Esophagus squamous epithelium (tissue), 5 donors: ENCODE measurements at places on chromosomes 5 and 9.

GRCh38 chr9:22124263-22125011 lies 115.3 kb upstream of the CDKN2B start:
- DNase-seq, result no peak

- no peak for DNase-seq
Measured at GRCh38 chr5:139710319-139711066, 62.3 kb downstream of the CXXC5 start.

GRCh38 chr9:127341152-127341551 lies 55.8 kb upstream of the SLC2A8 start:
- no peak for DNase-seq

- DNase-seq, result no peak
Measured at GRCh38 chr5:173953528-173954090, 35.4 kb upstream of the C5orf47 start.

DNA sequence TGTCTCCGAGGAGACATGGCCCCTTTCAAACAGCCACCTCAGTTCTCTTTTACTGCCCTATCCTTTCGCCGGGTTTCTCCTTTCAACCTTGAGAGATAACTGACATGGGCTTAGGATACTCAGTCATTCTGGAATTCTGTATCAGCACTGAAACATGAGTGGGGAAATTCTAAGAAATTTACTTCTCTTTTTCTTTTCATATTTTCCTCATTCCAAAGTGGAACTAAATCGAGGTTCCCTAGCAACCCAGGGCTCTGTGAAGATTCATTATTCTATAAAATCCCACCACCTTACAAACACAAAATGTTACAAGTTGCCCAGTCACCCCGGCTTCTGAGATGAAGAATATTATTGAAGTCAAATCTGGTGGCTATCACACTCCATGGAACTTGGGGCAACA lies 319.2 kb downstream of the ENC1 start:
- no peak for DNase-seq
